ENCODE measurements at places on chromosomes 5 and 9.

- DNase-seq = no peak
These were observed 52.8 kb downstream of the CAST start for GRCh38 chr5:96714951-96715451.

- no peak for DNase-seq
These were observed 185.8 kb downstream of the GADD45G start for GRCh38 chr9:89790542-89791109.

- no peak for DNase-seq
These were observed 116.9 kb upstream of the TRPC7 start for GRCh38 chr5:136482206-136482605.

- DNase-seq = no peak
These were observed 378.5 kb downstream of the PLK2 start for GRCh38 chr5:58081435-58081834.

- DNase-seq = no peak
These were observed 283.5 kb downstream of the ARHGEF28 start for GRCh38 chr5:73909474-73909873.

GRCh38 chr5:149794487-149794971, 64.4 kb downstream of the PPARGC1B start:
- DNase-seq = no peak

DNA sequence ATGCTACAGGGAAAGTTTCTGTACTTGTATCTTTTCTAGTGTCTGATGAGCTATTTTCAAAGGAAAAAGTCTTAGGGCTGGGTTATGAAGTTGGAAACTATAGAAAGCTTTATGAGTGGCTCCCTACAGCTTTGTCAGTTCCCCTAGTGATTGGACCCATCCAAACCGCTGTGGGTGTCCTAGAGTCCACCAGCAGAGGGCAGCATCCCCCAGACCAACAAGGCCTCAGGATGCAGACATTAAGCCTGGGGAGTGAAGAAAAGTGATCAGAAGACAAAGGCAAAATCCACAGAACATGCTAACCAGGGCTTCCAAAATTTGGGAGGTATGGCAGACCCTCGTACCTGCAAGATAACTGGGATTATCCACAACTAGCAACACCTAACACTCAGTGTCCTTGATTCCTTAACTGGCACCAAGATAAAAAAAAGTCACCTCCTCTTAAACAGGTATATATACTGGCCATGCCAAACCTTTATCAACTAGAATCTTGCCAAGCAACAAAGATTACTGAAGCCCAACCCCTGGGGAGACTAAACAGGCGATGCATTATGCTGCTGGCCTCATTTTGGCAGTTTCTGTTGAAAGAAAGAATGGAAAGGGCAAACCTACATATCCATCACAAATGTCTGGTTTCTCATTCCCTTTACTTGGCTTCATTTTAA, 110.4 kb upstream of the NR5A1 start:
- peak; percentile 43 for DNase-seq

GRCh38 chr5:3980156-3980555, 384.5 kb downstream of the IRX1 start:
- no peak for DNase-seq

DNA sequence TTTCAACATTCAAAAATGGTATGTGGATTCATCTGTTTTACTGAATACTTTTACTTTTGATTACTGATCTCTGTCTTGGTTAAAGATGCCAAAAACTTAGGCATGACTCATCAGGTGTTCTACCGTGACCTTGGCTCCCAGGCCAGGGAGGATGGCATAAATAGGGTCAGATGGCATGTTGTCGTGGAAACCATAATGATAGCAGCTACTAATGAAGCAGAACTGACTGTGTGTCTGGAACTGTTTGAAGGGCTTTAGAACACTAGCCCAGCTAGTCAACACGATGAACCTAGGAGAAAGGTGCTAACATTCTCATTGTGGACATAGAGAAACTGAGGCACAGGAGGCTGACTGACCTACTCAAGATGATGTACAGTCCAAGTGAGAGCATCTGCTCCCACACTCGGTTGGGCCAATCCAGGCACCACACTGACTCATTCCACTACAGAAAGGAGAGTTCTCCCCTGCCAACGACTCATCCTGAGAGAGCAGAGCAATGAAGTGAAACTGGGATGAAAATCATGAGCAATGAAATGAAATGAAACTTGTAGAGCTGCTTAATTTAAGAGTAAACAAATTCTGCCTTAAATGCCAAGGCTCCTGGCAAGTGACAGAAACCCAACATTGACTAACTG, 116.0 kb downstream of the TENT4A start:
- no peak for DNase-seq

DNA sequence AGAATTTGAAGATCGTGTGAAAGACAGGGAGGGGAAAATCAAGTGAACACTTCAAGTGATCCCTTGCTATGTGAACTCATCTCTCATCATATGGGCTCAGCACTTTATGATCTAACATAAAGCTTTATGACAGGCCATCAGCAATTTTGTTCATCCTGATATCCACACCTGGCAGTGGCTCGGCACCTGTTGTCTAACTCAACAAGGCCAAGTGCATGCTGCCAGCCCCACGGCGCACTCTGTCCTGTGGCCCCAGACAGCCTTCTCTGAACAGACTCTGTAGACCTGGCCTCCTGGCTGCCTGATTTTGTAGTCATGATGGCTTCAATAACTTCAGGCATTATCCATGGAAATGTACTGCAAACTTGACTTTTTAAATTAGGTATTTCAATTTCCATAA, 106.3 kb downstream of the MEF2C start:
- no peak for DNase-seq

DNA sequence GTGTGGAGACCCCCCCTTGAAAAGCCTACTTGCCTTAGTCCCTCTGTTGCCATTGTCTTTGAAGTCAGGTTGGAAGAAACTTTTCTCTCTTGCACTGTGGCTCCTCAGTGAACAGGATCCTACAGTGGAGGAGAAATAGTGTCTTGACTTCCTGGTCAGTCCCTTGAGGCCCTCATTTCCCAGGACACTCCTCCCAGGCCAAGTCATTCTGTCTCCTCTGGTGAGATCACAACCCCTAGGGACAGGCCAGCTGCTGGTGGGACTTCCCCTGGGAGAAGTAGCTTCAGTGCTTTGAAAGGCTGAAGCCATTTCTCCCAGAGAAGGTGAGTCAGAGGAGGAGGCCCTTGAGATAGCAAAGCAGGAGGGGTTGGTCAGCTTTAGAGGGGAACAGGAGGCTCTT, 10.1 kb upstream of the GRIA1 start:
- no peak for DNase-seq

GRCh38 chr5:134070725-134071613, 43.5 kb upstream of the TCF7 start:
- DNase-seq = peak; percentile 24

DNA sequence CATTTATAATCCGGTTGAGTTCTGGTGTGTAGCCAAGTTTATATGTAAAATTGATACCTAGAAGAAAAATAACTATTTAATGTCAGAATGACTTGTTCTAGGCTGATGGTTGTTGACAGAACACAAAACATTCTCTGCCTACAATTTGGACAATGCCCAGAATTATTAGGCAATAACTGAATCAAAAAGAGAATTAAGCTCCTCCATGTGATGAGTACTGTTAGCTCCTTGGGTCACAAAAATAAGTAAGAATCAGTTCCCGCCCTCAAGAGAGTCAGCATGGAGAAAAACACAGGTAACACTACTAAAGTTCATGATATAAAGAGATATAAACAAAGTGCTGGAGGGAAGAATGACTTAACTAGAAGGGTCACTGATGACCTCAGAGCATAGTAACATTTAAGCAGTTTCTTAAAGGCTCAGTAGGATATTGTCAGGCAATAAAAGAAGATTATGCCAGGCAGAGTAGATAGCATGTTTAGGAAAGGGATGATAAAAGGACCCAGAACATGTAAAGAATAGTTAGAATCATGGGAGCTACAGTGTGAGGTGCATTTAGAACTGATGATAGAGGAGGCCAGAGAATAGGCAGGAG, 200.5 kb upstream of the ACTBL2 start:
- DNase-seq = no peak

- no peak for DNase-seq
These were observed 491.5 kb upstream of the TUSC1 start for GRCh38 chr9:26169708-26170107.

DNA sequence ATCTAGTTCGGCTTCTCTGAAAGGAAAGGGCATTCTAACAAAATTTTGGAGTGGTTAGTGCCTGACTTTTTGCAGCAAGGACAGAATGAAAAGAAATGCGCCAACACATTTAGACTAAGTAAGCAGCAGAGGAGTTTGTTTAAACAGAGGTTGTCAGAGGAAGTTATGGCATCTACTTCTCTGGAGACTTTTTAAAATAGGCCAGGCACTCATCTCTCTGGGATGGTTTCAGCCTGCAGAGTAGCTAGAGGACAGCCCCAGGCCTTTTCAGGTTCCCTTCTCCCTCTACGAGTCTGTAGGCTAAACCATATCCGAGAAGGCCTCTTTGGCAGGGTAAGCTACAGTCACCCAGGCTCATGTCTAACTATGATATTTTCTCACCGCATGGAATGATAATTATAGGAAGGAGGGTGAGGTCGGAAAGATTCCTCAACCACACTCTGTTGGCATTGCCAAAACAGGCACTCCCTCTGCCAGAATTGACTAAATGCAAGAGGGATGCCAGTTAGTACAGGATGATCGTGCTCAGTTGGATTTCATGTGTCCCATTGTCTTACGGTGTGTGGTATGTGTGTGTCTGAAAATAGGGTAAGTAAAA, 1.4 kb upstream of the CTXN3 start:
- no peak for DNase-seq

DNA sequence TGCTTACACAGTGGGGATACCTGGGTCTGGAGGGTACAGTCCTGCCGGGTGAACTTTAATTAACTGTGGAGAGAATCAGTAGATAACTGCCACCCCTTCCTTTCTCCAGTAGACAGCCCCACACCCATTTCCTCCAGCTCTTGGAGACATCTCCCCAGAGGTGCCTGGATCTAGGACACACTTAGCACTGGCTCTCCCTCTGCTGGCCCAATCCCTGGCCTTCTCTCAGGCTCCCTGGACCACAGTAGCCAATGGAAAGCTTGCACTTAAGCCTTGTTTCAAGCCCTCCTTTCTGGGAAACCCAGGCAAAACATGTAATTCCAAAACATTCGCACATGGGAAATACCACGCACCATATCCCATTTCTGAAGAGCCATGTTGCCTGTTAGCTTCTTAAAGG, 169.2 kb upstream of the GAS1 start:
- DNase-seq = no peak

- DNase-seq = no peak
These were observed 889.4 kb upstream of the SEMA6A start for GRCh38 chr5:117463881-117464570.

- no peak for DNase-seq
These were observed 172.1 kb upstream of the GAS1 start for GRCh38 chr9:87119328-87119881.

DNA sequence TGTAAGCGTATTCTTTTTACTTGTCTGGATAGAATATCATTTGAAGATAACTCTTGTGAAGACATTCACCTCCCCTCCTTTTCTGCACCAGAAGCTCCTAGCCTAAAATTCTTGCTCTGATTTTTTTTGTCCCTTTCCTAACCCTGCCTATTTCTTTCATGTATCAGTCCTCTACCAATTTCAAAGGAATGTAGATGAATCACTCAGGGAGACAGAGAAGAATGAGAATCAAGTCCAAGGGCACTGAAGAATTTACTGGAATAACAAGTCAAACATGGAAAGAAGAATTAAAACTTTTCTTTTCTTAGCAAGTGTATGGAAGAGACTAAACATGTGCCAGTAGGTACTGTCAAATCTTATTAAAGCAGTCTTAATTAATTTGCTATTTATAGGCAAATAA, 618.7 kb downstream of the DNAH5 start:
- DNase-seq = no peak

GRCh38 chr5:160119905-160120266, 636 bp upstream of the PWWP2A start:
- no peak for DNase-seq

- DNase-seq = no peak
These were observed 106.0 kb downstream of the CAAP1 start for GRCh38 chr9:26786564-26786963.

DNA sequence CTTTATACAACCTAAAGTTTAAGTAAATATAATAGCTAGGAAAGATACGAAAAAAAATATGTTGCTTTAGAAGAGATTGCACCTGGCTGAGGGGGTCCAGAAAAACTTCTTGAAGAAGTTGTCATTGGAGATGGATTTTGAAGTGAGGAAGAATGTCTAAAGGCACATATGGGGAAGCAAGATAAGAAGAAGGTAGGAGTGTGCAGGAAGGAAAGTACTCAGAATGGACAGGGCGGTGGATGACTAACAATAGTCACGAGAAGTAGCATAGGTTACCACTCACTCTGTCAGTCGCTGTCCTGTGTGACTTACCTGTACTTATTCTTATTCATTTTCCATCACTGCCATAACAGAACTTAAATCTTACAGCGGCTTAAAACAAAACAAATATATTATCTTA, 251.6 kb downstream of the GRIA1 start:
- DNase-seq = no peak

DNA sequence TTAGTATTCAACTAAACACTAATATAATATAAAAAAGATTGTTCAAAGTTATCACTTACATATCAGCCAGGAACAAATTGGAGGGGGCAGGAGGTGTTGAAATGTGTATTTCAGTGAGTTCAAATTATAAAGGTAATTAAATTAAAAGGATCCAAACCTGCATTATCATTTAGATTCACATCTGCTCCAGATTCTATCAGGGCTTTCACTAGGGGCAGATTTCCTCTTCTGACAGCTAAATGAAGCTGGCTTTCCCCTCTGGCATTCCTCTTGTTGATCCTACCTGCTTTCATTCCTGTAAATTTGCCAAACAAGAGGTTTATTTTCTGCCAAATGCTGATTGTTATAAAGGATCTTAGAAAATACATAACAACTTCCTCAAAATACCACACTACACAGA, 86.3 kb upstream of the GCNT4 start:
- no peak for DNase-seq

DNA sequence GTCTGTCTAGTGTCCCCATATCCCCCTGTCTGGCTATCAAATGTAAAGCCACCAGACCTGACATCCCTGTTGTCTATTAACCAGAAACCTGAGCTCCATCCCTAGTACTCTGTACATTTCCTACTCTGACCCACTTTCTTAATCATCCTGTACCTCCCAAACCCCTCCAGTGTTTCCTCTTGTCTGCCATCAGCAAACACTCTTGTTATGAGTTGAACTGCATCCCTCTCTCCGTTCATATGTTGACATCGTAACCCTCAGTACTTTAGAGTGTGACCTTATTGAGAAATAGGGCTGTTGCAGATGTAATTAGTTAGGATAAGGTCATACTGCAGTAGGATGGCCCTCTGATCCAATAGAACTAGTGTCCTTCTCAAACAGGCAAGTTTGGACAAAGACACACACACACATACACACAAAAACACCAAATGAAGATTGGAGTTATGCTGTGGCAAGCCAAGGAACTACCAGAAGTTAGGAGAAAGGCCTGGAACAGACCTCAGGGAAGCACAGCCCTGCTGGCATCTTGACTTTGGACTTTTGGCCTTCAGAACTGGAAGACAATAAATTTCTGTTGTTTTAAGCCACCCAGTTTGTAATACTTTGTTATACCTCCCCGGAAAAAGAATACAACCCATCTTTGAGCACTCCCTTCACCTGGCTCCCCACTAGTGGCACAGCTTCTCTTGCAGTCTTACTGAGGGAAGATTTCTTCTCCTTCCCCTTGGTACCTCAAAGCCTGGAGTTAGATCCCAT, 180.0 kb upstream of the PTGER4 start:
- no peak for DNase-seq

- no peak for DNase-seq
These were observed 143.8 kb upstream of the PIK3R1 start for GRCh38 chr5:68071736-68072135.

- DNase-seq = no peak
These were observed 19.2 kb upstream of the PITX1 start for GRCh38 chr5:135053278-135053677.
